ENCODE measurements at places on chromosomes 11 and 22. TPM values are rescaled to one million over a fixed set of nuclear protein-coding genes. Genes with fewer than 3 reads are reported as not detected.

The SLC6A5 gene
- not detected for total RNA-seq

The ACTN3 gene
- total RNA-seq, result 1.2 TPM

The FGF19 gene
- not detected for total RNA-seq

The CDC42EP1 gene
- total RNA-seq, result 6.4 TPM

The NRIP3 gene
- 1.1 TPM for total RNA-seq

All from gastrocnemius medialis (tissue), 4 donors.